Stimulated activated CD4-positive, alpha-beta T cell treated with anti-CD3 and anti-CD28 coated beads, Interleukin-1b, Interleukin-23, amount 100 ng/mL, for 4 hours (primary cell): ENCODE measurements at places on chromosomes 1 and 21.
A peak's percentile ranks its signal among the peaks of the same experiment; 100 is the strongest.

DNA sequence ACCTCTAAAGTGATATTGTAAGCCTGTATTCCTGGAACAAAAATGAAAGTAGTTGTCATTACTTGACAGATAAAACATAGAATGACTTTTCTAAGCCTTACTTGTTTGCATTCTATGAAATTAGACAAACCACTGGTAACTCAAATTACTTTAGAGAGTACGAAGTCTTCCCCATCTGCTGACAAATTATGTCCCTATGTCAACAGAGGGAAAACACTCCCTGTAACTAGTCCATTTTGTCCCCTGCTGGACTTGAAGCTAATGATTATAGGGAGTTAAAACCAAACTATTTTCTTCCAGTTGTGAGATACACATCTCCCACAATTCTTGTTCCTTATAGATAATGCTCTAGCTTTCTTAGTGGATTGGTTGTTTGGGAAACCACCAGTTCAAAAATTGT, 39.6 kb downstream of the GREM2 start:
- no peak for DNase-seq

DNA sequence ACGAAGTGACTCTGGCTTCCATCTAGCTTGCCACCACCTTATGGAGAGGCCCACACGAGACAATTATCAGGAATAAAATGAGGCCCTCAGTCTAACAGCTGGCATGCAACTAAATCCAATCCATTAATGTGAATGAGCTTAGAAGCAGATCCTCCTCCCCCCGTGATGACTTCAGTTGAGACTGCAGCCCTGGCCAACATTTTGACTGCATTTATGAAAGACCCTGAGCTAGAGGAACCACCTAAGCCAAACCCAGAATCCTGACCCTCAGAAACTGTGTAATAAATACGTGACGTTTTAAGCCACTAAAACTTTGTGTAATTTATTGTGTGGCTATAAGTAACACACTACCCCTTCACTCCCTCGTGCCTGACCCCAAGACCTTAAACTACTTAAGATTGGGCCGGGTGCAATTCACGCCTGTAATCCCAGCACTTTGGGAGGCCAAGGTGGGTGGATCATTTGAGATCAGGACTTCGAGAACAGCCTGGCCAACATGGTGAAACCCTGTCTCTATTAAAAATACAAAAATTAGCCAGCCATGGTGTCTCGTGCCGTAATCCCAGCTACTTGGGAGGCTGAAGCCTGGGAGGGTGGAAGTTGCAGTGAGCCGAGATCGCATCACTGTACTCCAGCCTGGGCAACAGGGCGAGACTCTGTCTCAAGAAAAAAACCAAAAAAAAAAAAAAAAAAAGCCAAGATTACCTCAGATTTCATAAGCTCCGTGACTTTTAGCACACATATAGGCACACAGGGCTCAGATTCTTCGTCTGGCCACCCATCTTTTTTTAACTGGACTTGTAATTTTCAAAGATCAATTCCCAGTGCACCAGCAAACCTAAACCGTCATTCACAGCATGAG, 72.5 kb downstream of the ENAH start:
- no peak for DNase-seq

DNA sequence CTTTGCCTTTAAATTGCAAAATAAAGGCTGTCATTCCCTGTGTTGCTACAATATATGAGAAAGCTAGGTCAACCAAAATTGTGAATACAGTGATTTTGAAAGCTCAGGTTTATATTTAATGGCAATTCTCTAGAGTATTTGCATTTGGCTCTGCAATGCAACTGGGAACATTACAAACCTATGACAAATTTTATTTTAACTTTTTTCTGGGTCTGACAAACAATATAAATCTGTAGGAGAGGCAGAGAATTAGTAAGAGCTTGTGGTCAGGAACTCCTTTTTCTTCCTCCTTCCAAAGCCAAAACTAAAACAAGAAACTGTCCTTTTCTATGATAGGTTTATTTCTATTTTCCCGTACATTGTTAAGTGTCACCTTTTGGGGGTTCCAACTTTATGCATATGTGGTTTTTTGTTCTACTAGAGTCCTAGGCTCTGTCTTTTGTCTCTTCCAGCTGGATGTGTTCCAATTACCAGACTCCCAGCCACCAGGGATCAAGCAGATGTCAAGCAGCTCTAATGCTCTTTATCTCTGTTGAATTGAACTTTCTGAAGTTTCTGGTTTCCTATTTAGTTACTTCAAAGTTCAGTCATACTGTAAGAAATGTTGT, 106.9 kb downstream of the ASH1L start:
- DNase-seq: no peak

GRCh38 chr1:14592004-14592631, 6.4 kb upstream of the KAZN start:
- DNase-seq: no peak

DNA sequence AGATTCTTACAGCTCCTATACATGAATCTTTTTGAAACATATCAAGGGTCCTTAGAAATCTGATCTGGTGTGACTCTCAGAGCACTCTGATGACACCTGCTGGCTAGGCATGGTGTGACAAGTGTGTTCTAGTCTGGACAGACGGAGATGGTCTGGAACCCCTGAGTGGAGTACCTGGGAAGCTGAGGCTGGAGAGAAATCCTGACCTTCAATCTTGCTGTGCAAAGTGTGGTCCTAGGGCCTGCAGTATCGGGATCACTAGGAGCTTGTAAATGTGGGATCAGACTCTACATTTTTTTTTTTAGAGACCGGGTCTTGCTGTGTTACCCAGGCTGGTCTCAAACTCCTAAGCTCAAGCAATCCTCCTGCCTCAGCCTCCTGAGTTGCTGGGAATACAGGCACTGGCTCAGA, 78.6 kb upstream of the SOD1 start:
- peak; percentile 73 for DNase-seq

DNA sequence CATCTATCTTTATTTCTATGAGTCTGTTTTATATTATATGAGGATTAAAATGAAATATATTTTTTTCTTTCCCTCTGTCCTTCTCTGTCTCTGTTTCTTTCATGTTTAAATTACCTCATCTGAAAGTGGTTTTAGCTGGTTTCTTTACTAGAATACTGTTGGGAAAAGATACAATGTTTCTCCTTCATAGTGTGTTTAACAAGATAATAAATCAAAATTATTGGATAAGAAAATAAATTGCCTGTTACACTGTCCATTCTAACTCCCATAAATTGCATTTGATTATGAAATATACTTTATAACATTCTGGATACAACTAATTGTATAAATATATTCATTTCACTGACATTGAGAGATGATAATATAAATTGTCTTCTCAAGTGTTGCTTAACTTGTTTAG, 1168.0 kb downstream of the PLA2G4A start:
- DNase-seq: no peak

GRCh38 chr1:22388671-22389450, 62.8 kb upstream of the ZBTB40 start:
- DNase-seq: no peak

DNA sequence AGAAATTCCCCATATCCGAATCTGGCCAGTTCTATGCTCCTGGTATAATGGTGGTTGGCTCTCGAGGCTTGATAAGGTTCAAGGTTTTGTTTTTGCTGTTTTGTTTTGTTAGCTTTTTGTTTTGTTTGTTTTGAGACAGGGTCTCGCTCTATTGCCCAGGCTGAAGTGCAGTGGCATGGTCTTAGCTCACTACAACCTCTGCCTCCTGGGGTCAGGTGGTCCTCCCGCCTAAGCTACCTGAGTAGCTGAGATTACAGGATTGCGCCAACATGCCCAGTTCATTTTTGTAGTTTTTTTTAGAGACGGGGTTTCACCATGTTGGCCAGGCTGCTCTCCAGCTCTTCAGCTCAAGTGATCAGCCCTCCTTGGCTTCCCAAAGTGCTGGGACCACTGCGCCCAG, 109.1 kb upstream of the ERRFI1 start:
- no peak for DNase-seq

GRCh38 chr21:35779690-35780570, 280.4 kb downstream of the SETD4 start:
- no peak for DNase-seq

- DNase-seq: no peak
These were observed 4.3 kb upstream of the ERICH3 start for GRCh38 chr1:74677926-74678325.

DNA sequence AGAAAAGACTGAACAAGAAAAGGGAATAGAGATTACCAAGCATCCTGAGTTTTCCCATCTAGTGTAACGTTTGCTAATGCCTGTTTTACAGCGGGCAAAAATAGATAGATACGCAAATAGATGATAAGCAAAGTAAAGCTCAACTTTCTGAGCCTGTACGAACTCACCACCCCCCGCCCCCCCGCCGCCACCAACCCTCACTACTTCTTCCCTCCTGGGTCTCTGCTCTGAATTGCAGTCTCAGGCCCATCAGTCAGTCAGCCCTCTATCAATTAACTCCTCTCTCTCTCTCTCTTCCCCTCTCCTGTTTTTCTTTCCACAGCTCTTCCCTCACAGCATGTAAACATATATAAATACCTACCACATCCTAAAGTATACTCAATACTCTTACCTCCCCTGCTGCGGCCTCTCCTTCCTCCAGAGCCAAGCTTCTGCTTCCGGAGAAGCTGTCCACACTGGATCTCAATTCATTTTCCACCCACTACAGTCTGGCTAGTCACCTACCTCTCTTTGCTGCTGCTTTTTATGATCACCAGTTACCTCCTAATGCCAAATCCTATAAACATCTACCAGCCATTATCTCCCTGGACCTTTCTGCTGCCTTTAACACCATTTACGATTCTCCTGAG, 64.6 kb downstream of the CAPN2 start:
- no peak for DNase-seq

GRCh38 chr1:228691926-228692325, 43.4 kb upstream of the RHOU start:
- no peak for DNase-seq

GRCh38 chr1:10074059-10074851, 41.5 kb downstream of the UBE4B start:
- DNase-seq: peak; percentile 25

GRCh38 chr1:39833621-39834385, 45.1 kb upstream of the BMP8B start:
- no peak for DNase-seq

GRCh38 chr1:93707956-93708355, 26.3 kb upstream of the BCAR3 start:
- DNase-seq: no peak

DNA sequence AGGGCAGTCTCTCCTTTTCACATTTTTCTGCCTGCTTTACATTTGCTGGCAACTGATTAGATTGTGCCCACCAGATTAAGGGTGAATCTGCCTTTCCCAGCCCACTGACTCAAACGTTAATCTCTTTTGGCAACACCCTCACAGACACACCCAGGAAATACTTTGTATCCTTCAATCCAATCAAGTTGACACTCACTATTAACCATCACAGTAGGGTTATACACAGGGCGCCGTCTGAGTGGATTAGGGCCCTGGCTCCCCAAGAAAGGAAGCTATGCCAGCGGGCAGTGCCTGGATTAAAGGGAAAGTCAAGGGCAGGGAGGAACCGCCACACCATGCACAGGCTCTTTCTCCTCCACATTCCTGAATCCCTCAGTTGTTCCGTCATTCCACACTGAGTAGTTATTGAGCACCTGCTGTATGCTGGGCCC, 56.2 kb downstream of the EVA1C start:
- DNase-seq: no peak

- DNase-seq: no peak
These were observed 75.9 kb upstream of the SAMD13 start for GRCh38 chr1:84225646-84226045.

GRCh38 chr1:111864862-111865261, 109.2 kb downstream of the DDX20 start:
- DNase-seq: no peak

DNA sequence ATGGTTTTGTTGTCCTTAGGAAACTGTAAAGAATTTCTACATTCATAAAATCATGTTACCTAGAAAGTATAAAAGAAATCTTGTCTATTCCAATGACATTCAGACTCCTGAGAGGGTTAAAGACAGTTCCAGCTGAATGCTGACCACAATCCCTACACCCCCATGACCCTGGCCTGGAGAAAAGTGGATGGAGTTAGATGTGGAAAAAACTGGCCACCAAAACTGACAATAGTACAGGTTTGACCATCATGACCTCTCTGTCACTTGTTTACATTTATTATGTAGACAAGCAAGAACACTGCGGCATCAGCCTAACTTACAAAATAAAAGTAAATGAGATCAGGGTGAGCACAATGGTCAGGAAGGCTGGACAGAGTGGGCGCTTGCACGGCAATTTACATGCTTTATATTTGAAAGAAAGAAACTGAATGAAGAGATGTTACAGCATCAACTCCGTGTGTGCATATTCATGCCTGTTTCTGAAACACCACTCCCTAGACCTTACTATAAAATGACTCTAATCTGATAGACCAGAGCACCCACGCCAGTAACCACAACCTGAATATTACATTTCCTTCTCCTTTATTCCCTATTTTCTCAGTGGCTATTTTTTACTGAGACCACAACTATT, 116.0 kb downstream of the ESRRG start:
- no peak for DNase-seq

DNA sequence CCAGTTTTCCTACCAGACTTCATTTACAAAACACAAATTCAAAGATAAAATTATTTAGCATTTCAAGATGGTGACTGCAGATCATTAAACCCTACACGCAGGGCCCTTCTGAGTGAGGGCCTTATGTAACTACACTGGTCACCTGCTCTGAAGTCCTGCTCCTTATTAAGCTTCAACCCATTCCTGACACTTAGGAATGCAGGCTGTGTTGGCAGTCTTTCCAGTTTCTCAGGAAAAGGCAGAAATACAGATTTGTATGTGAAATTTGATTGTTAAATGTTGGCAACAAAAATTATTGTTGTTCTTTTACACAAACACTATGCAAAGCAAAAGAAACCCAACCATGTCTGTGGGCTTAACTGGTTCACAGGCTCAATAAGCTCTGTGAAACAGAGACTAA, 25.8 kb upstream of the BCAS2 start:
- DNase-seq: no peak

GRCh38 chr1:198241553-198241952, 84.8 kb downstream of the NEK7 start:
- DNase-seq: no peak

DNA sequence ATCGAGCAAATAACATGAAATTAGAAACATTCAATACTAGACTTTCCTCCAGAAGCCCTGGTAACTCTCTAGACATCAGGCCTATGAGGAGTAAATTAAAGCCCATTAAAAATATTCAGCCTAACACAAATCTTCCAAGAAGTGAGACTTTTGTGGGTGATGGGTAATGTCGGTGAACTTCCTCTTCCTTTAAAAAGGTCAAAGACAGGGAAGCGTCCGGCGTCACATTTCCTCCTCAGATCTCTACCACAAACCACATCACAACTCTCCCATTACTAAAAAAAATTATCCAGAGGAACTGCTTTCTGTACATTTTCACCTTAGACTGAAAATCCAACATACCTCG, 1.4 kb downstream of the EIF4G3 start:
- DNase-seq: peak; percentile 11

DNA sequence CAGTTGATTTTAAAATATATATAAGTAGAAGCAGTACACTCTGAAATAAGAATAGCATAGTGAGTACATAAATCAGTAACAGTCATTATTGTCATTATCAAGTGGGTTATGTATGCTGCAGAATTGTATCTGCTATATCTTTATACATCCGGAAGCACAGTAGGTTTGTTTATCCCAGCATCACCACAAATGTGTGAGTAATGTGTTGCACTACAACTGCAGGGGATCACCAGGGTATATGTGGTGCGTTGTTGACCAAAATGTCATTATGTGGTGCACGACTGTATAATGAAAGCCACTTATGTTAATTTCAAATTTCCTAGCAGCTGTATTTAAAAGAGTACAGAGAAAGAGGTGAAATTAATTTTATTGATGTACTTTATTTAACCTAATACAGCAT, 87.7 kb upstream of the GADD45A start:
- DNase-seq: no peak

GRCh38 chr1:99808391-99809115, 41.6 kb upstream of the AGL start:
- peak; percentile 14 for DNase-seq
